ENCODE measurements at places on chromosomes 16 and 17.
A peak's percentile ranks its signal among the peaks of the same experiment; 100 is the strongest.

GRCh38 chr17:77420804-77421629 is 280.2 kb downstream of the SEC14L1 start:
- peak; percentile 65 for DNase-seq

GRCh38 chr16:64313726-64314125 is 808.1 kb downstream of the CDH11 start:
- no peak for DNase-seq

DNA sequence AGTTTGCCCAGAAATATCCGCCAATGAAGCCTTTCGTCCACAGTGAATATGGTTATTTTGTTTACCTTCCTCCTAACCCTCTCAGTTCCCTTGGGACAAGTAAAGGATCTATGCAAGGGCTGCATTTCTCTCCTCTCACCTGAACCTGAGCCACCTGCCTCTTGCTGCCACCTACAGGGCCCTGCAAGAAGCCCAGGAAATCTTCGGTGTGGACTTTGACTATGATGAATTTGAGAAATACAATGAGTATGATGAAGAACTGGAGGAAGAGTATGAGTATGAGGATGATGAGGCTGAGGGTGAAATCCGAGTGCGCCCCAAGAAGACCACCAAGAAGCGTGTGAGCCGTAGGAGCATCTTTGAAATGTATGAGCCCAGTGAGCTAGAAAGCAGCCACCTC is 14.0 kb downstream of the SUPT6H start:
- DNase-seq = peak; percentile 16

DNA sequence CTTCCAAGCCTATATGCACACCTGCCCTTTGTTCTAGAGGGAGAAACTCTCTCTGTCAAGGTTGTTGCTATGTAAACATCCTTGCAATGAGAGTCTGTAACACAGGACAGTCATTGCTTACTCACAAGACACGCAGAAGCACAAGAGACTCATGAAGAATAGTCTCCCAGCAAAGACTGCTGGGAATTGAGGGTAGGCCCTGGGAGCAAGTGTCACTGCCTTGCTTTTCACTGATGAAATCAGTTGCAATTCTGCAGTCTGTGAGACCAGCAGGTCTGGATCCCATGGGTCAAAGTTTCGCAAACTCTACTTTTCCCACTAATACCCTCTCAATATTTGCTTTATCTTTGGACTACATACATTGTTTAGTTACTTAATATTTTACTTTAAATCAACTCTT is 177.4 kb downstream of the FTO start:
- DNase-seq = no peak

GRCh38 chr16:82793528-82794245 is 166.9 kb downstream of the CDH13 start:
- DNase-seq = no peak

DNA sequence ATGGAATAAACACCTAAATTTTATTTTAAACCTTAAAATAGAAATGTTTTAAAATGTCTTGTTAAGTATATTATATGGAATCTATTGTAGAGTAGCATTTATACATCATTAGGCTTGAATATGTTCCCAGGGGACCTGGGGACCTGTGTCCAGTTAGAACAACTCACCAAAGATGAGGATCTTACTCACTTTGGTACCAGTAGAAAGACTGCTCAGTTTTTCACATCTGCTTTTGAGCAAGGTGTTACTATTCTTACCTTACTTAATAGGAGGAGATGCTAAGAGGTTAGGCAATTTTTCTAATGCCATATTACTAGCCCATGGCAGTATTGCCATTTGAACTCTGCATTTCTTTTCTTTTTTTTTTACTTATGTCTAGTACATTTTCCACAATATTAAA is 14.7 kb downstream of the STXBP4 start:
- no peak for DNase-seq

GRCh38 chr17:41592601-41593305 is 6.1 kb upstream of the KRT14 start:
- no peak for DNase-seq

DNA sequence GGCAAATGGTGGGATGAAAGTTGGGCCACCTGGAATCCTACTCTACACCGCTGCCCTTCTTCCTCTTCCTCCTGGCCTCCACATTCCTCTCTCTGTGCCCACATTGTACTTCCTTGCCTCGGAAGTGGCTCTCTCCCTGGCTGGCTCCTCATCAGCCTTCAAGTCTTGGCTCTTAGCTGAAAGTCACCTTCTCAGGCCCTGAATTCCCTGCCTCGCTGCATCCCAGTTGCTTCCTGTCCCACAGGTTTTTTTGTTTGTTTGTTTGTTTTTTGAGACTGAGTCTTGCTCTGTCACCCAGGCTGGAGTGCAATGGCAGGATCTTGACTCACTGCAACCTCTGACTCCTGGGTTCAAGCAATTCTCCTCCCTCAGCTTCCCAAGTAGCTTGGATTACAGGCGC is 2.6 kb upstream of the PAM16 start:
- no peak for DNase-seq

GRCh38 chr17:72414967-72415853 is 294.4 kb downstream of the SOX9 start:
- DNase-seq = no peak

DNA sequence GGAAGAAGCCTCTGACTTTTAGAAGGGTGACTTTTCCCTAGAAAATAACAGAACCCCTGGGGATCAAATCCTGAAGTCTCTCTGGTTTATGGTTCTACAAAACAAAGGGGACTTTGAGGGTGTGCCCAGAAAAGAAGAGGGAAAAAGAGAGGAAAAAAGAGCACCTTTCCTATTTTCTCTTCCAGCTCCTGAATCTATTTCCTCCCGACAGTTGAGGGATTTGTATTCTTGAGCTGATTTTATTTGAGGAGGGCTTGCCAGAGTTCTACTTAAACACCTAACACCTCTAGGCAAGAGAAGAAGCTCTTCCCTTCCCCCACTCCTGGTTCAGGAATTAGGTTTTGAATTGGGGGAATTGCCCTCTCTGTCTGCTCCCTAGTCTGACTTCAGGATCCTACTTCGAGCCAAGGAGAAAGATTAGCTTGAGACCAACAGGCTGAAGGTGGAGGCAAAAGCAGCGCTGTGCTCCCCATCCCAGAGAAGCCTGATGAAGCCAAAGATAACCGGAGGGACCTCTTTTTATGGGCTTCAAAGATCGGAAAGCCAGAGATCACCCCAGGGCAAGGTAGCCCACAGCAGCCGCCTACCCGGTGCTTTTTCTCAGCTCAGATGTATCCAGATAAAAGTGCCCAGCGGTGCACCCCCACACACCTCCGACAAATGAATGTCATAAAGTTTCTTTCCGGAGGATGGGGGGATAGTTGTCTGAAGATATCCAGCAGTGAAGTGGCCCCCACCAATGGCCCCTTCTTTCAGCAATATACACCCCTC is 796 bp downstream of the HOXB3 start:
- no peak for DNase-seq

DNA sequence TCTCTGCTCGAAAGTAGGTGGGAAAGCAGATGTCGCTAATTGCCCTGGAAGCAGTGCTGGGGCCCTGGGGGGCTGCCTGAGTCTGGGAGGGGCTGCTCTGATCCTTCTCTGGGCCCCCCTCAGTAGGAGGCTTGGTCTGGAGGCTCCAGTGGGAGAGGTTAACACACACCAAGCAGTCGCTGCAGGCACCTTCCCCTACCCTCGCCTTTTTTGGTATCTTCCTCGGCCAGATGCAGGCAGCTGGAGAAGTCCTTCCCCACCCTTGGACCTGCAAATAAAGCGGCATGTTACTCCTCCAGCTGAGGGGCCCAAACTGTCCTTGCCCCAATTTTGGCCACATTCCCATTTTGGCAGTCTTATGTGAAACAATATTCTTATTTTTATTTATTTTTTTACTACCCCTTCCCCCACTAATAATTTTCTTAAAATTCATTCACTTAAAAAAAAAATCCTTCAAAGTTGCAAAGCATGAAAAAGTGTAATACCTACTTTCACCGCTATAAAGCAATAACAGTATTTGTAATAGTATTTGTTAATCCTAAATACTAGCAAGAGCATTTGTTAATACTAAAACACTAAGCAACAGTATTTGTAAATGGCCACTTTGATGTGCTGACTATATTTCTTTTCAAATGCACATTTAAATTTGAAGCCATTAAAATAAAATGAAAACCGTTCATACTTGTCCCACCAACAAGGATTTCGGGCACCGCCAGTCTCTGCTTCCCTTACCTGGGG is 15.0 kb downstream of the C16orf46 start:
- no peak for DNase-seq

DNA sequence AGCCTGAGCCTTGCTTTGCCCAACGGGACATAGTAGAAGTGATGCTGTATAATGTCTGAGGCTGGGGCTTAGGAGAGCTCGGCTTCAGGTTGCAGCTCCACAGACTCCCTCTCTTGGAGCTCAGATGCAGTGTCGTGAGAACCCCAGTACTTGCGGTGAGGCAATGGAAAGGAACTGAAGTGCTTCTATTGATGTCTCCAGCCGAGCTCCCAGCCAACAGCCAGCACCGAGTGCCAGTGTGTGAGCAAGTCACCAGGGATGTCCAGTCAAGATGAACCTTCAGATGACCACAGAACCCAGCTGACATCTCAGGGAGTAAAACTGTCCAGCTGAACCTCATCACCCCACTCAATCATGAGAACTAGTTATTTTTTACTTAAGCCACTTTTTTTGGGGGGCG is 268.1 kb downstream of the IRF8 start:
- no peak for DNase-seq

GRCh38 chr16:732936-733335 is 6.0 kb downstream of the HAGHL start:
- no peak for DNase-seq

DNA sequence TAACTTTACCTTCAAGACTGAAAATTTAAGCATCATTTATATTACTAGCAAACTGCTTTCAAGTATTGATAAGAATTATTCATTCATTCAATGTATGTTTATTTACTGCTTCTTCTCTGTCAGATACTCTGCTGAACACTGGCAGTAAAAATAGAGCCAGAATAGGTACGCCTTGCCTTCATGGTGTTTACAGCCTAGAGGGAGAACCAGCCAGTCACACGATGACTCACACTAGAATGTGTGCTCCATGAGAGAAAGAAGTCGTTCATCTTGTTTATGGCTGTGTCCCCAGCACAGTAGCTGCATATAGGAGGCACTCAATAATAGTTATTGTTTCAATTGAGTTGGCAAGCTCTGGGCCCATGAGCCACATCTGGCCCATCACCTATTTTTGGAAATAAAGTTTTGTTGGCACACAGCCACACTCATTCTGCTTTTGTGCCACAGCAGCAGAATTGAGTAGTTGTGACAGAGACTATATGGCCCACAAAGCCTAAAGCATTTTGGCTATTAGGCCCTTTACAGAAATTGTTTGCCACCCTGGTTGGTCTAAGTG is 84.2 kb downstream of the TMC6 start:
- no peak for DNase-seq

DNA sequence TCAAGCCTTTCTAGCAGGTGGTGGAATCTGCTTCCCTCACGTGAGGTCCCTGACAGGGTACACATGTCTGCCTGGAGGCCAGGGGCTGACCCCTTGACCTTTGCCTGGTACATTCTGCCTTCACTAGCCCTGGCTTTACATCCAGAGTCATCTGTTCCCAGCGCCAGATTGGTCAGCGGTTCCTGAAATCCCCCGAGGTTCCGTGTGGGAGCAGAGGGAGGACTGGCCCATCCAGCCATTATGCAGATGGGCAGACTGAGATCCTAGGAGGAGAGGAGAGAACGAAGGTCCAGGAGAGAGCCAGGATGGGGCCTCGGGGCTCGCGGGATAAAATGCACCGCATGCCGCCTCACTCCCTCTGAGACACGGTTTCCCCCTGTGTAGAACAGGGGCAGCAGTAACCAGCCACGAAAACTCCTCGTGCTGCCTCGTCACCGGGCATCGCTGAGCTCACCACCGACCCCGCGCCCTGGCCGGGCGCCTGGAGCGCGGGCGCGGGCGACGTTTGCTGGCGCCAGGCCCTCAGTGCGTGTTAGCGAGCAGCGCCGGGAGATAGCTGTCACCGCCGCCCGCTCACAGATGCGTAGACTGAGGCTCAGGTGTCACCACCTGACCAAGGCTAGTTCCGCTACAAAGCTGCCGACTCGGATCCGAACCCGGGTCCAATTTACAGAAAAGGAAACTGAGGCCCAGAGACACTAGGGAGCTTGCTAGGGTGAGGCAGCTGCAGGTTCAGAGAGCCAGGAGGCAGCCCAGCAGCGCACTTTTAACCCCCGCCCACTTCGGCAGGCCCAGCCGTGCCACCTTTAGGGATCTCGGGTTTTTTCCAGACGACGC is 811 bp upstream of the MAP2K3 start:
- DNase-seq = no peak

DNA sequence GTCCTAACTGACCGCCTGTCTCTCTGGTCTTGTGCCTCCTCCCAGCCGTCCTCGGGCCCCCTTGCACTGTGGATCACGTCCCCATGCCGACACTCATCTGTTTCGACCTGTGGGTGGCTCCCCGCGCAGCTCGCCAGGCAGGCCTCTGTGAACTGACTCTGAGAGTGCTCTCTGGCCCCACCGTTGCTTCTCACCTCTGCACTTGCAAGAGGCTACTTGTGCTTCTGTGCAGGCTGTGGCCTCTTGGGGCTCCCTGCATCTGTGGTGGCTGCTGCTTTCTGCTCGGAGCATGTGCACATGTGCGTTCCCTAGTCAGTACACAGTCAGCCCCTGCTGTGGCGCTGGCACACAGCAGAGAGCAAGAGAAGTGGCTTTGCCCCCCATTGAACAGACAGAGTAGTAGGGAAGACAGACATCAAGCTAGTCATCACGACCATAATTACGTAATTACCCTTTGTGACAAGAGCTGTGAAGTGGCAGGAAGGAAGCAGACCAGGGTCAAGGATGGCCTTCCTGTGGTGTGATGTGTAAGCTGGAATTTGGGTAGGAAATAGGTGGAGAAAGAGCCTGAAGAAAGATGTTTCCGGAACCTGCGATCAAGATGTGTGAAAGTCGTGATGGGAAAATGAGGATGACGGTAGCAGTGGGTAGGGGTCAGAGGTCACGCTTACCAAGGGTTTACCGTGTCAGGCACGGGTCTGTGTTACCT is 256.0 kb upstream of the CACNG5 start:
- no peak for DNase-seq

- DNase-seq = no peak
Measured at GRCh38 chr16:60304066-60304465, 1570.0 kb upstream of the GOT2 start.

- no peak for DNase-seq
Measured at GRCh38 chr17:79026376-79027273, 2.7 kb downstream of the C1QTNF1 start.

GRCh38 chr16:8943966-8944759 is 19.5 kb downstream of the USP7 start:
- DNase-seq = no peak
